Right atrium auricular region (tissue), 2 donors: ENCODE measurements at places on chromosomes 1 and 21. TPM values are rescaled to one million over a fixed set of nuclear protein-coding genes. Genes with fewer than 3 reads are reported as not detected.
A peak's percentile ranks its signal among the peaks of the same experiment; 100 is the strongest.

DNA sequence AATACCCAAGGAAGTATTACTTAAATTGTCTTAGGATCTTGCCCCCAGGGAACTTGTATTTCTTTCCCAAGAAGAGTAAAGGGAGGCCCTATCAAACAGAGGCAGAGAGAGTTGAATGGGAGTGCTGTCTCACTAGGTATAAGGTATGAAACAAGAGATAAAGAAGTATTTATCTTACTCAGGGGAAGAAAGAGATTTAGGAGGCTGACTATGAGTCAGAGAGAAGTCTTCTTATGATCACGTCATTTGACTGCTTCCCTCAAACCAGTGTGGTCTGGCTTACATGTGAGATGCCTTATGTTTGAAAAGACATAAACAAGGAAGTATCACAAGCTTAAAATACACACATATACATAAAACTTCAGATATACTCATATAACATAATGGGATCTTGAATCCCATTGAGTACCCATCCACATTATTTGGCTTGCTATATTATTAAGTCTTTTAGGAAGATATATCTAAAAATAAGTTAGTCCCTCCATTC lies 29.6 kb downstream of the DUSP10 start:
- no peak for DNase-seq

DNA sequence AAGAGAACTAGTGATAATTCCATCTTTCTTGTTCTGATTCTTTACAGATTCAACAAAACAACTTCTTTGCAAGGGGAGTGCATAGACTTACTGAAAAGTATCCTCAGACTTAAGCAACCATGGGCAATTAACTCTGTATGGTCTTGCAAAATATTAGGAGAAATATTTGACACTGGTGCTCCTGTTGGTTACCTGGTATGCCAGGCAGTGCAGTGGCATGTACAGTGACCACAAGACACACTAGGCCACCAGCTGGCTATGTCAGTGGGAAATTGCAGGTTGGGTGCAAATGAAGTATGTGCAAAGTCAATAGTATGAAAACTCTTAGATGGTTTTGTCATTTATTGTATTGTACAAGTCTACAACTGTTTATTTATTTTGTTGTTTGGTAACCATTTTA lies 34.5 kb downstream of the EPS15 start:
- no peak for DNase-seq

GRCh38 chr1:2112280-2112701 lies 62.1 kb downstream of the PRKCZ start:
- no peak for DNase-seq

- no peak for DNase-seq
Measured at GRCh38 chr1:153058826-153059784, 1.8 kb upstream of the SPRR2A start.

DNA sequence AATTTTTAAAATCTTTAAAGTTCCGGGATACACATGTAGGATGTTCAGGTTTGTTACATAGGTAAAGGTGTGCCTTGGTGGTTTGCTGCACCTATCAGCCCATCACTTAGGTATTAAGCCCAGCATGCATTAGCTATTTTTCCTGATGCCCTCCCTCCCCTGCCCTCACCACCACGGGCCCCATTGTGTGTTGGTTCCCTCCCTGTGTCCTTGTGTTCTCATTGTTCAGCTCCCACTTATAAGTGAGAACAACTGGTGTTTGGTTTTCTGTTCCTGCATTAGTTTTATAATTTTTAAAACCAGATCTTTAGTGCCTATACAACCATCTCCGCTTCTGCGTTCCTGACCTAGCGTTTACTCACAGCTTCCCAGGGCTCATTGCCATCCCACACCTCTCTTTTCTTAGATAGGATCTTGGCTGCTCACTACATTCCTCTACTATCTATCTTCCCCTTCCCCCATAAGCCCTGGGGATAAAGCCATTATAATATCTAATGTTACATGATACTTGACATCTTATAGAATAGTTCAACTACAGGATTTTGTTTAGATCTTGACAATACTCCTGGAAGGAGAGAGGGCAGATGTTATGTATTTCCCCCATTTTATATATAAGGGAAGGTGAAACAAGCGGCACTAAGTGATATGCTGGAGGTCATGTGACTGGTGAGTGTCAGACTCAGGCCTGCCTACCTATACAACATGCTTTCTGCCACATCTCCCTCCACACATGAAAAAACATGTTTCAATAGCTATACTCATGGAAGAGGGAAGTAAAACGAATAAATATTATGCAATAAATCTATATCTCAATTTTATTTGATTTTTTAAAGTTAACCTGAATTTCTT lies 52.3 kb upstream of the DNAJC6 start:
- no peak for DNase-seq

- DNase-seq: no peak
Measured at GRCh38 chr1:6703016-6703415, 1.4 kb upstream of the DNAJC11 start.

GRCh38 chr1:160307118-160307791 lies 22.3 kb upstream of the PEX19 start:
- DNase-seq: no peak

- DNase-seq: no peak
Measured at GRCh38 chr1:241495741-241496140, 23.8 kb downstream of the FH start.

GRCh38 chr1:21764615-21765423 lies 18.1 kb downstream of the USP48 start:
- DNase-seq: peak; percentile 70

- no peak for DNase-seq
Measured at GRCh38 chr1:198423673-198424072, 116.8 kb downstream of the ATP6V1G3 start.

GRCh38 chr21:44972821-44973220 lies 33.0 kb downstream of the SLX9 start:
- DNase-seq: no peak

GRCh38 chr1:162067466-162067865 lies 2.0 kb upstream of the NOS1AP start:
- no peak for DNase-seq

DNA sequence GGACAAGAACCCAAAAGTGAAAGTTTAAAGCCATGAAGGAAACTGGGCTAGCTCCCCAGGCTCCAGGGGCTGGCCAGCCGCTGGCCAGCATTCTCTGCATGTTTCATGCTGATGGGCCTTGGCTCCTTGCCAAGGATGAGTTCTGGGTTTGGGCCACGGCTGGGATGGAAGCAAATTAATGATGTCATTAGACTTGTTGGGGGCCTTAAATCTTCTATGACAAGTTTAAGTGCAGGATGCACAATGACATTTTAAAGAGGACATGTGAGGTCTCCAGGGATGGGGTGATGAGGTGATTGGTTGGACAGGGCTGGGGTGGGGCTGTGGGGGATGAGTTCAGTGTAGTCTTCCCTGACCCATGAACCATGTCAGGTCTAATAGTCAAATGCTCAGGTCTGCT lies 199.6 kb downstream of the TRABD2B start:
- no peak for DNase-seq

DNA sequence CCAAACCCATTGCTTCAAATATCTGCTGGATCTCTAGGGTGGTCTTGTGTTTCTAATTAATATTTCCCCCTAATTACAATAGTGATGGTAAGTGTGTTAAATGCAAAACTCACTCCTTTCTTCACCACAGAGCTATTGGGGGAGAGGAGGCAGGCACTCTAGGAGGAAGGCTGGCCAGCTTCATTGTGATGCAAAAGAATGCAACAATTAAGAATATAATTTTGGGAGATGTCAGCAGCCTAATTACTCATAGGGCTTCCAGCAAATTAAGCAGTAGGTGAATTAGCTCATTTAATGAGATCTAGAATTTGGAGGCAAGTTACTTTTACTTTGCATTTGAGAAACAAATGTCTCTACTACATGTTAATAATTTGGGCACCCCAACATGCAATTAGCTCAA lies 560.4 kb upstream of the DAB1 start:
- no peak for DNase-seq

Gene CATSPERE
- 0.20 TPM for total RNA-seq

Gene MPL
- not detected for total RNA-seq

Gene DRAXIN
- not detected for total RNA-seq

Gene SH2D5
- total RNA-seq: 0.63 TPM

Gene F5
- total RNA-seq: 4.9 TPM

Gene LEMD1
- not detected for total RNA-seq
